Transverse colon (tissue), 4 donors: ENCODE measurements at places on chromosomes 2 and 18. TPM values are rescaled to one million over a fixed set of nuclear protein-coding genes. Genes with fewer than 3 reads are reported as not detected.

DNA sequence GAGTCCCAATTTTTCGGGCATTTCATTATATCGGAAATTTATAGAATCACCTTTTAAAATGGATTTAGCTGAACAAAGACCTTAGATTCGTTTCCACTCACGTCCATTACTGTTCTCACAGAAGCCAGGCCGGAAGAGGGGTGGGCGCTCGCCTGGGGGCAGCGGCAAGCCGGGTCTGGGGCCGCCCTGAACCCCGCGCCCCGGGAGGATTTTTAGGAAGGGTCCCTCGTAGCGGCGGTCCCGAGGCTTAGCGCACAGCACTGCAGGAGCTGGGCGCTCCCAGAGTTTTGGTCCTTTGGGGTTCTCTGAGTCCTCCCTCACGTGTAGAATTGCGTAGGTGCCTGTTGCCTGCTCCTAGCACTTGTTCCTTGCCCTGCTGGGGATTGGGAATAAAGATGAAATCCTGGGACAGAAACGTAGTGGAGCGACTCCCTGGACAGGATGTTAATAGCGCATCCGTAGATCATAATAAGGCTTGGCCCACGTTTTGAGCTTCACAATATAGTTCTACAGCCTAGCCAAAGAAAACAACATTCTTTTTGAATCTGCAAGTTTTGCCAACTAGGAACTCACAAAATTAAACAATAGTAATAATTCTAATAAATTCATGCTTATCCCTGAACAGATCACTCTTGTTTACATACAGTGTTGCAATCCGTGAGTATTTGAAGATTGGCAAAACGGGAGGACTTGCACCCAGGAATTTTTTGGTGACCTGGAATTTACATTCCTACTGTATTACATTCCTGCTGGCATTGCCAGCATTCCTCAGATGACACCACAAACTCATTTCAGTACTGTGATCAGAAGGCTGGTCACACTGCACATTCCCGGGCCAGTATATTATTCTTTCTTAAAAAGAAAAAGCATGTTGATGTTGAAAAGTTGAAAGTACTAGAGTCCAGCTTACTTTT is 875 bp downstream of the C18orf63 start:
- H3K4me3 ChIP-seq: no peak overlapping the region
- no peaks in the 10 kb centered on the region for H3K27me3 ChIP-seq
- H3K4me1 ChIP-seq: no peaks in the 10 kb centered on the region
- H3K27ac ChIP-seq: no peak overlapping the region
- DNase-seq: no peak

- no peaks in the 10 kb centered on the region for H3K36me3 ChIP-seq
- H3K27ac ChIP-seq: no peak overlapping the region
- no peak overlapping the region for H3K4me3 ChIP-seq
- H3K4me1 ChIP-seq: peaks cover 5% of the 10 kb centered on the region
- no peak for DNase-seq
These were observed 24.1 kb upstream of the ANXA4 start for GRCh38 chr2:69717861-69718273.

GRCh38 chr2:169285531-169286235 is 76.7 kb downstream of the LRP2 start:
- no peaks in the 10 kb centered on the region for H3K27me3 ChIP-seq

GRCh38 chr2:121506621-121507020 is 24.1 kb upstream of the RNU4ATAC start:
- DNase-seq: no peak
- H3K27me3 ChIP-seq: no peaks in the 10 kb centered on the region
- H3K27ac ChIP-seq: no peak overlapping the region
- H3K36me3 ChIP-seq: no peaks in the 10 kb centered on the region
- no peak overlapping the region for H3K4me3 ChIP-seq

DNA sequence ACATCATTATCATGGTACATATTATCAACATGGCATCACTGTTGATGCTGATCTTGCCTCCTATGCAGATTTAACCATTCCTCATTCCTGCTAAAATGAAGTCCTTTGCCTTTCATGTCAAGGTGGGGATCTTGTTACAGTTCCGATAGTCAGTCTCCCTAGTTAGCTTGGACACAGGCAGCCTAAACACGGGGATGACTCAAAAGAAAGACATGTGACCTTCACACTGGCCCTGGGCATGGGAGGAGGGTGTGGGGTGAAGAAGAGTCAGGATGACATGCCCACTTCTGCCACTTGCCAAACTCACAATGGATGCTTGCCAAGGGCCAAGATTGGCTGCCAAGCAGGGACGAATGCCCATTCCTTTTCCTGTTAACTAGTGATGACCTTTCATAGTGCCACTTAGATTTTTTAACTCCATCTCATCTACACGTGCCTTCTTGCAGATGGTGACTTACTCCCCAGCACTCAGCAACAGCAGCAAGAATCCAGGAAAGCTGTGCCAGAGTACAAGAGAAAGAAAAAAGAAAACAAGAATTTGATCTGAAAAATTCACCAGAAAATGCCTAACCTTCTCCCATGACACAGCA is 13.9 kb upstream of the SLC1A4 start:
- DNase-seq: no peak
- H3K4me3 ChIP-seq: no peak overlapping the region
- H3K27me3 ChIP-seq: no peaks in the 10 kb centered on the region
- H3K27ac ChIP-seq: no peak overlapping the region
- H3K4me1 ChIP-seq: peaks cover 5% of the 10 kb centered on the region

The SCG2 gene
- 0.37 TPM for total RNA-seq
